SK-N-DZ (cell line): ENCODE measurements at places on chromosomes 3 and 15.
A peak's percentile ranks its signal among the peaks of the same experiment; 100 is the strongest.

GRCh38 chr3:2686816-2687502 is 423.2 kb downstream of the IL5RA start:
- DNase-seq, result no peak

DNA sequence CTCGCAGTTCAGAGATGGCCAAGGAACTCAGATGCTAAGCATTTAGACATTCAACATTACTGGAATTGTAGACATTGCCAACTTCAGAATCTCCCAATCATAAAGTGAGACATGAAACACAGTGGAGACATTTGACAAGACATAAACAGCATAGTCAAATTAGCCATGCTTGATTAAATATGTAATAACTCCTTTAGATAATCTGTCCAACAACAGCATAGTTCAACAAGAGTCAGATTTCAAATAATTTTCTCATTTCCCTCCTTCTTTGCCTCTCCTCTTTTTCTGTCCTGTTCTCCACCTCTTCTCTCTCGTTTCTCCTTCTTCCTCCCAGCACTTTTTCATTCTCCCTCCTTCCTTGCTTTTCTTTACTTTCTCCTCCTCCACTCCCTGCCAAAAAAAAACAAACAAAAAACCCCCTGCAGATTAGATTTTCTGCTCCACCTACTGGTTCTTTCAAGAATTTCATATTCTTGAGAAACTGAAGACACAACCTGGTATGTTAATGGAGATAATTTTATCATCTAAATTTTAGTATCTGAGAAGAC is 20.2 kb downstream of the CPOX start:
- peak; percentile 21 for DNase-seq

DNA sequence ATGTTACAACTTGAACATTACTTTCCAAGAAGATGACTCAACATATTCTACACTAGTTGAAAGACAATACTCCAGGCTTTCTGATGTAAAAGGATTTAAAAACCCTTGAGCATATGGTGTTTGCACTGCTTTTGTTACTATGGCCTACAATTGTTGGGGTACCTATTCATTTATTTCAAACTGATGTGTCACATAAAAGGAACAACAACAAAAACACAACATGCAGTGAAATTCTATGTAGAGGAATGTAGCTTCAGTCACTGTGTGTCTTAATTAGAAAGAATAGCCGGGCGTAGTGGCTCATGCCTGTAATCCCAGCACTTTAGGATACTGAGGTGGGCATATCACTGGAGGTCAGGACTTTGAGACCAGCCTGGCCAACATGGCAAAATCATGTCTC is 1.6 kb downstream of the SPATA16 start:
- DNase-seq, result no peak

DNA sequence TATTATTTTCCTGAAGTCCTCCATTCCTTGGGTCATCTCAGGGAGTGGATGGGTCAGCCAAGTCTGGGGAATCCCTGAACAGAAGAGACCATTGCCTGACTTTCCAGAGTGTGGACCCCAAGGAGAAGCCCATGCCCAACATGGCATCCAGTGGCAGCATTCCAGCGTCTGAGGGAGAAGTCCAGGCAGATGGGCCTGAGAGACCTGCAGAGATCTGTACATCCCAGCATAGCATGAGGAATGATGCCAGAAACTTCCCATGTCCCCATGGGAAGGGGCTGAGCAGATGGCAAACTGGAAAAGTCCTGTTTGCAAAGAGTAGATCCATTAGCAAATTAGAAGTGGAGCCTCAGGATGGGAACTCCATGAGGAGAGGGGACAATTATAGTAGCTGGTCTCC is 17.6 kb upstream of the COLQ start:
- DNase-seq, result no peak

DNA sequence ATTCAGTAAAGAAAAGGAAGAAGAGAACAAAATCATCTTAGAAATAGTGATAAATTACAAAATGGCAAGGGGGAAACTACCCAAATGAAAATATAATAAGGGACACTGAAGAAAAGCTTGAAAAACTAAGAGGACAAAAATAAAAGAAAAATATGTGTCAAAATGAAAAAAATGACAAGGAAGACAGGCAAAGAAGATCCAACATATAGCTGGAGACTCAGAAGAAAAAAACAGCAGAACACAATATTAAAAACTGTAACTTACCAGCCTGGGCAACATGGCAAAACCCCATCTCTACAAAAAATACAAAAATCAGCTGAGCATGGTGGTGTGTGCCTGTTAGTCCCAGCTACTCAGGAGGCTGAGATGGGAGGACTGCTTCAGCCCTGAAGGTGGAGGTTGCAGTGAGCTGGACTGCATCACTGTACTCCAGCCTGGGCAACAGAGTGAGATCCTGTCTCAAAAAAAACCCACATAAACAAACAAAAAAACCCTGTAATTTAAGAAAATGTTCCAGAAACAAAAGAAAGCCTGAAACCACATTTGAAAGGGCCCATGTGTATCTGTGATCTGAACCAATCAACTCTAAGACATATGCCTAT is 93.2 kb downstream of the ANO10 start:
- no peak for DNase-seq

DNA sequence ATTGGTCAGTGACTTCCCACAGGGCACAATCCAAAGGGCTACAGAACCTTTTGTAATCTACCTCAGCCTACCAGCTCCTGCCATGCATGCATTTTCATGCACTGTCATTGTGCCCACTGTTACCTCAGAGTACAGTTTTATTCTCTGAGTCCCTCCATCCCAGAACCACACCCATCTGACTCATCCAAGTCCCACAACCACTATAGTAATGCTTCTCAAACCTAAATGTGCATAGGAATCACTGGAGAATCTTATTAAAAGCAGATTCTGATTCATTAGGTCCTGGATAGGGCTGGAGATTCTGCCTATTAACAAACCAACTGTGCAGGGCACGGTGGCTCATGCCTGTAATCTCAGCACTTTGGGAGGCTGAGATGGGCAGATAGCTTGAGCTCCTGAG is 3.7 kb upstream of the B3GALNT1 start:
- no peak for DNase-seq
